ENCODE measurements at places on chromosomes 3 and 15. TPM values are rescaled to one million over a fixed set of nuclear protein-coding genes. Genes with fewer than 3 reads are reported as not detected.

GRCh38 chr3:155676252-155676981 lies 68.5 kb downstream of the PLCH1 start:
- DNase-seq = peak; percentile 42
- H3K4me3 ChIP-seq = no peak overlapping the region
- no peaks in the 10 kb centered on the region for H3K36me3 ChIP-seq
- H3K4me1 ChIP-seq = peaks cover 2% of the 10 kb centered on the region
- H3K27me3 ChIP-seq = no peaks in the 10 kb centered on the region
- H3K27ac ChIP-seq = no peak overlapping the region

DNA sequence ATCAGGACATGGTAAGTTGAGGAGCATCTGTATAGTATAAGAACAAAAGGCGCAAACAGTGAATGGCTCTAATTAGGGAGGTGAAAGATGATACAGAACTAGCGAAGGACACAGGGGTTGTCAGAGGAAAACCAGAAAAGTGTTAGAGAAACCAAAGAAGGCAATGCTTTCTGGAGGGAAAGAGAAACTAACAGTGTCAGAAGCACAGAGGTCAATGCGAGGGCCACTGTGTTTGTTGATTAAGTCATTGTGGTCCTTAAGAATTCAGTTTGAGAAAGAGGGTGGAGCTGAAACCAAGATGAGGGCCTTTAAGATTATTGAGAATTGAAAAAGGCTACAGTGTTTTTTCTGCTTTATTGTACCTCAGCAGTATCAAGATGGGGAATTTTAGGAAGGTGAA lies 28.8 kb downstream of the ATG7 start:
- H3K36me3 ChIP-seq = no peaks in the 10 kb centered on the region
- H3K4me1 ChIP-seq = peaks cover 3% of the 10 kb centered on the region
- H3K4me3 ChIP-seq = no peak overlapping the region

COLQ gene
- 4.8 TPM for total RNA-seq

CLEC3B gene
- total RNA-seq = not detected

DNA sequence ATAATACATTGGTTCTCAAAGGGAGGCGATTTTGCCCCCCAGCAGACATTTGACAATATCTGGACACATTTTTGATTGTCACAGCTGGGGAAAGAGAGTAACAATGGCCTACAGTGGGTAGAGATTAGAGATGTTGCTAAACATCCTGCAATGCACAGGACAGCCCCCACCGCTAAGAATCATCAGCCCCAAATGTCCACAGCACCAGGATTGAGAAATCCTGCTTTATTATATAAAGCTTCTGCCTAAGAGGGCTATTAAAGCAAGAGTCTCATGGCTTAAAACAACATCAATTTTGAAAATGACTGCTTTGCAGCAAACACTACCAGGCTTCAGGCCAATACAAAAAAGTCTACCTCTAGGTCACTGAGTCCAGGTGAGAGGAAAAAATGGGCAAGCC lies 68.2 kb downstream of the NTRK3 start:
- no peak overlapping the region for H3K4me3 ChIP-seq
- DNase-seq = no peak
- peaks cover 15% of the 10 kb centered on the region for H3K4me1 ChIP-seq
- H3K36me3 ChIP-seq = no peaks in the 10 kb centered on the region
- H3K27ac ChIP-seq = no peak overlapping the region

CGNL1 gene
- total RNA-seq = 5.4 TPM

RTP3 gene
- total RNA-seq = not detected

DNA sequence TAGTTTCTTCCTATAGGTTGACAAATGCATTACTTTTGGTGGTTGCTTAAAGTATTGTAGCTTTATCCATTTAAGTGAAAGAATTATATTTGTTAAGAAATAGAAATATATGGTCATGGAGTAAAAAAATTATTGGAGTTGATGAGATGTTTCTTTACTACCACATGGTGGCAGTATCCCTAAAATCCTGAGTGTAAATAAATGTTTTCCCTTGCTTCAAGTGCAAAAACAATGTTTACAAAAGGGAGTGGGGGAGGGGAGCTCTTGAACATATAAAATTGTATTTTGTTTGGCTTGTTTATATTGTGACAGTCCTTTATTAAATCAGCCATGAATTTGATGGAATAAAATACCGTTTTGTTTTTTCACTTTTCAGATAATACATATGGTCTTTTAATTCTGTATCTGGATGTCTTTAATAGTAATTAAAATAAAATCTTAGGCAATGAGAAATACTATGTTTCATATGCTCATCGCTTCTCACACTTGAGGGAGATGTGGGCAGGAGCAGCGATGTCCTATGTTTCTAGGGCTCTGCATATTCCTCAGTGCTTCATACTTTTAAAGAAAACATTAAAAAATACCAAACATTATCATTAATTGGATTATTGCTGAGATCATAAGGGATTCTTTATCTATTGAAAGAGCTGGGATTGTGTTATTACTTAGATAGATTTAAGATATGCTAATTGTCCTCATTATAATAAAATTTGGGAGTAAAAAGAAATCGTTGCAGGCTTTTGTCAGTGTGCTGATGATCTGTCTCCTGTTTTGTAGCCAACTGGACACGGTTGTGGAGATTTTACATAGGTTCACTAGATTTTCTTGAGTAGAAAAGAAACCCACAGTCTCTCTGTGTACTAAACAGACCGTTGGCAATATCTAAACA lies 349.7 kb downstream of the TUSC7 start:
- H3K27me3 ChIP-seq = no peaks in the 10 kb centered on the region
- peak overlapping the region; percentile 34 for H3K27ac ChIP-seq
- DNase-seq = no peak
- H3K4me1 ChIP-seq = peaks cover 10% of the 10 kb centered on the region
- H3K4me3 ChIP-seq = no peak overlapping the region
- no peaks in the 10 kb centered on the region for H3K36me3 ChIP-seq

GRCh38 chr15:34031987-34032760 lies 6.8 kb downstream of the AVEN start:
- no peak overlapping the region for H3K27ac ChIP-seq
- peaks cover 2% of the 10 kb centered on the region for H3K27me3 ChIP-seq
- no peak overlapping the region for H3K4me3 ChIP-seq
- no peaks in the 10 kb centered on the region for H3K36me3 ChIP-seq
- H3K4me1 ChIP-seq = no peaks in the 10 kb centered on the region
- no peak for DNase-seq

DNA sequence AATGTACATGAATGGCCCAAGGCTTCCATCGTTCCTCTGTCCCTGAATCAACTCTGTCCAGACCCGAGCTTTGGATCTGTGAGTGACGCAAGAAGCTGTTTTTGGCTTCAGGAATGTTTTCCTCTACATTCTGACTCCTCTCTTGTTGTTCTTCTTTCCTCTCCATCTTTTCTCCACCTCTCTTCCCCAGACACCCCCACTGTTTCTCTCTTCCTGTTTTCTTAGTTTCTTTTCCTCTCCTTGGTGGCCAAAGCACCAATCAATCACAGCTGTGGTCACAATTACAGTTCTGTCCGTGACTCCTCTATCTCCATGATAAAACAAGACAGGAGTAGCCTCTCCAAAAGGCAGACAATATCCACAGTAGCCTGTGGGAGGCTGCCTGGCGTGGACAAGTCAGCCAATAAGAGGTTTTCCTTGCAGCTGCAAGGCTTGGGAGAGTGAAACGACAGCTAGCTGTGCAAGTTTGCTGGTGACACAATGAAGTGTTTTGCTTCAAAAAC lies 4.9 kb upstream of the TMEM212 start:
- H3K27me3 ChIP-seq = peaks cover 2% of the 10 kb centered on the region
- H3K4me1 ChIP-seq = peaks cover 20% of the 10 kb centered on the region
- no peak overlapping the region for H3K27ac ChIP-seq
- no peak overlapping the region for H3K4me3 ChIP-seq
- no peaks in the 10 kb centered on the region for H3K36me3 ChIP-seq
- DNase-seq = no peak

GRCh38 chr3:65793495-65794200 lies 245.1 kb downstream of the MAGI1 start:
- H3K27me3 ChIP-seq = no peaks in the 10 kb centered on the region
- DNase-seq = no peak
- no peaks in the 10 kb centered on the region for H3K36me3 ChIP-seq
- H3K27ac ChIP-seq = no peak overlapping the region
- peaks cover 3% of the 10 kb centered on the region for H3K4me1 ChIP-seq
